ENCODE measurements at places on chromosomes 16 and 17. TPM values are rescaled to one million over a fixed set of nuclear protein-coding genes. Genes with fewer than 3 reads are reported as not detected.

CDRT4 gene
- total RNA-seq = 1.8 TPM

DPEP3 gene
- total RNA-seq = not detected

NR1D1 gene
- 1.7 TPM for total RNA-seq

CACNA1G gene
- total RNA-seq = 1.7 TPM

GPS1 gene
- total RNA-seq = 101 TPM

MAP3K3 gene
- total RNA-seq = 36.4 TPM

TNFRSF13B gene
- total RNA-seq = not detected

CNGB1 gene
- total RNA-seq = not detected

GRB7 gene
- total RNA-seq = 0.17 TPM
